T-helper 2 cell (primary cell): ENCODE measurements at places on chromosomes 3 and 15.

DNA sequence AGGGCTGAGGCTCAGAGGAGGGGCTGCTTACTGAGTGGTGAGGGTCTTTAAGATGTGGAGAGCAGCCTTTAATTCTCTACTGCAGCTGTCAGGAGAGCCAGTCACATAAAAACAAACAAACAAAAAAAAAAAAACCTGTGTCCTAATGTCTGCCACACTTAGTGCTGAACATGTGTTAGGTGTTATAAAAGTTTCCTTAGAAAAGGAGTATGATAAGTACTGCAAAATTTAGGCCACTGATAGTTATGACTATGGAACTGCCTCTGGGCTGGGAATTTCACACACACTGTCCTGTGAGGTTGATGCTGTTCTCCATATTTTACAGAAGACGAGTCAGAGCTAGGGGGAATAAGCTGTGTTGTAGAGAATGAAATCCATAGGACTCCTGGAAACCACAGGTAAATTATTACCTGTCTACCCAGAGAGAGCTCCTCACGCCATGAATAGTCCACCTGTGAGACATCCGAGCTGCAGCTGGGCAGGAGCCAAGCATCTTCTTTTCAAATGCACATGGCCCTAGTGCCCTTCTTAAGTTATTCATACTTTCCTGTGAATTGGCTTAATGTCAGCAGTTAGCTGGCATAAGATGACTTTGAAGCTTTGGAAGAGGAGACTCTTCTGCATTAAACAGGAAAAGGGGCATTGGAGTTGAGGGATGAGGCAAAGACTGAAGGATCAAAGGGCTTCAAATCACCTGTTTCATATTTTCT lies 34.5 kb upstream of the SKOR1 start:
- DNase-seq = no peak

DNA sequence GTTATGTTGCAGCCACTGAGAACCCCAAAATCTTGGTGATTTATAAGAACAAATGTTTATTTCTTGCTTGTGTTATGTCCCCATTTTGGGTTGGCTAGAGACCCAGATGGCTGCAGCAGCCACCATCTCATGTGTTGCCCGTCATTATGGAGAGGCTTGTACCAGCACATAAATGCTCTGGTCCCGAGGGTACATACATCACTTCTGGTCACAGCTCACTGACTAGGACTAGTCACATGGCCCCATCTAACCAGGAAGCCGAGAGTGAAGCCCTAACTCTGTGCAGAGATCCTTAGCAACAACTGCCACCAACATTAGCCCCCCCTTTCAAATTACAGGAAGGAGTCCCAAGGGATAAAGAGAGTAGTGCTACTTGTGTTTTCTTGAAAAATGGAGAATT lies 25.5 kb upstream of the HACD2 start:
- no peak for DNase-seq

DNA sequence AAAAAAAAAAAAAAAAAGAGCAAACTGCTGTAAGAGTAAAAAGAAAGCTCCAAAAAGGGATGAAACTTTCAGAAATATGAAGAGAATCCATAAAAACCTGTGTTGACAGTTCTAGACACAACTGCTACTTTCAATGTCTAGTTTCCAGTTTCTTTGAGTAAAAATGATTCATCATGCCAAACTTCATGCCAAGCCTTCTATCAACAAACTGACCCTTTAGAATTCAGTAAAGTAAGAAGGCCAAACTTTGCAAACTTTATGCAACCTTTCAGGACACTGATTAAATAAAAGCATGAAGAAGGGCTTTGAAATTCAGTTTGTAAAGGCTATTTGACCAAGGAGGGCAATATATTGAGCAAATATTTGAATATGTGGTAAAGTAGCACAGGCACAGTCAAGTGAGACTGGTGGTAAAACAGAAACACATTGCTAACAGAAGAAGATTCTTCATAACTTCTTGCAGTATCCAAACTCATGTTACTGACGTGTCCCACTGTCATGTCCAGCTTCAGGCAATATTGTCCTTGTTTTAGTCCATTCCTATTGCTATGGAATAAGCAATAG lies 56.3 kb upstream of the CFAP20DC start:
- DNase-seq = no peak

DNA sequence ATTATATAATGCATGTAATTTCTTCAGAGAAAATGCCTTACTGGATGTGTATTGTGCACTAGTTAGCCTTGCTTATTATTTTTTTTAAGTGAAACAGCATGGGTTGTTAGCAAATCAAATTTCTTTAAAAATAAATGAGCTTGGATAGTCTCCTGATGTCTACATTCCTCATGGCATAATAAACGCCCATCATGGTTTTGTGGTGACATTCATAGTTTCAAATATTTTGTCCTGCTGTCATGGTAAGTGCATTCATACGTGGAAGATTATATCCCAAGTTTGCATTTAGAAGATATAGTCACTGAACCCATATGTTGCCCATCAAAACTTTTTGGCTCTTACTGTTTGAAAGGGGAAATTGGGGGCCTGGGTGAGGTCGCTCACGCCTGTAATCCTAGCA lies 130.7 kb downstream of the ALCAM start:
- no peak for DNase-seq

DNA sequence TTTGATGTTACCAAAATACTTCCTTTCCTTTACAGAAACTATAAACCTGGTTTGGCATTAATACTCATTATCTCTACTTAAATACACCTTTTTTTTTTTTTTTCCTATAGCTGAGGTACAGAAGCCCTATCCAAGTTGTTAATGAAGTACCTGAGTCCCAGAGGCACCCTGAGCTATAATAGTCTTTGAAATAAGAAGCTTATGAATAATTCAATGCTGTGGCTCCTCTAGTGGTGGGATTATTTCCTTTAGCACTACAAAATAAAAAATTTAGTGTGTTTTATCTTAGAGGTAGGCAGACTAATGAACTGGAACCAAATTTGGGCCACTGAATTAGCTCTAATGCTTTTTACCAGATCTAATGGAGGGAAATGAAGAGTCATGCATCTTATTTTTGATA lies 611.9 kb downstream of the EDEM1 start:
- no peak for DNase-seq

DNA sequence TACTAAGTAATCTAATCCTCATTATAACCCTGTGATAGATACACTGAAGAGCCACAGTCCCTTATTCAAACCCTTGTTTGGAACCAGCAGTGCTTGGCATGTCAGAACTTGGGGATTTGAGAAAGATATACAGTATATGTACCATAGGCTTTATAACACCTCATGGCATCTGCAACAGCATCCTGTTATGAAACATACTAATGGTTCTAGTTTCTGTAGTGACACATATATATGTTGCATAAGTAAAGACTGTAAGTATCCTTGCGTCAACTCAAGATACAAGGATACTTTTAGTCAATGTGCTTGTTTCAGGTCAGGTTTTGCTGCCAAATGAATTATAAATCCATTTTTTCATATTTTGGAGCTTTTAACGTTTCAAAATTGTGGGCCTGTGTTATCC lies 58.5 kb downstream of the CCNL1 start:
- DNase-seq = no peak
